ENCODE measurements at places on chromosomes 12 and 14.

DNA sequence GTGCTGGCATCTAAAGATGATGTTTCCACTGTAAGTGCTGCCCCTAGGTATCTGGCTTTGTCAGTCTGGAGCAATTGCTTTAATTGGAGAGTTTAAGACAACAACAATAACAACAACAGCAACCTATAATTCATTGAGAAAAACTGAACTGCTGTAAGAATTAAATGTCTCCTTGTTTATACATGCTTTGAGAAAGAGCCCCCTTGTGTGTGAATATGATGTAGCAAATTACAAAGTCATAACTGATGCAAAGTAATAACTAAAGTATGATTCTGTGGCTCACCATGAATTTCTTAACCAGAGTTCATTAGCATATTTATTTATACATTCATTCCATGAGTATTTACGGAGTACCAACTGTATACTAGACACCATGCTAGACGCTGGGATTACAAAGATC, 59.2 kb upstream of the PRIMA1 start:
- no peak for DNase-seq
- H3K4me3 ChIP-seq = no peak overlapping the region
- H3K27me3 ChIP-seq = no peaks in the 10 kb centered on the region
- H3K4me1 ChIP-seq = no peaks in the 10 kb centered on the region
- H3K27ac ChIP-seq = no peak overlapping the region

DNA sequence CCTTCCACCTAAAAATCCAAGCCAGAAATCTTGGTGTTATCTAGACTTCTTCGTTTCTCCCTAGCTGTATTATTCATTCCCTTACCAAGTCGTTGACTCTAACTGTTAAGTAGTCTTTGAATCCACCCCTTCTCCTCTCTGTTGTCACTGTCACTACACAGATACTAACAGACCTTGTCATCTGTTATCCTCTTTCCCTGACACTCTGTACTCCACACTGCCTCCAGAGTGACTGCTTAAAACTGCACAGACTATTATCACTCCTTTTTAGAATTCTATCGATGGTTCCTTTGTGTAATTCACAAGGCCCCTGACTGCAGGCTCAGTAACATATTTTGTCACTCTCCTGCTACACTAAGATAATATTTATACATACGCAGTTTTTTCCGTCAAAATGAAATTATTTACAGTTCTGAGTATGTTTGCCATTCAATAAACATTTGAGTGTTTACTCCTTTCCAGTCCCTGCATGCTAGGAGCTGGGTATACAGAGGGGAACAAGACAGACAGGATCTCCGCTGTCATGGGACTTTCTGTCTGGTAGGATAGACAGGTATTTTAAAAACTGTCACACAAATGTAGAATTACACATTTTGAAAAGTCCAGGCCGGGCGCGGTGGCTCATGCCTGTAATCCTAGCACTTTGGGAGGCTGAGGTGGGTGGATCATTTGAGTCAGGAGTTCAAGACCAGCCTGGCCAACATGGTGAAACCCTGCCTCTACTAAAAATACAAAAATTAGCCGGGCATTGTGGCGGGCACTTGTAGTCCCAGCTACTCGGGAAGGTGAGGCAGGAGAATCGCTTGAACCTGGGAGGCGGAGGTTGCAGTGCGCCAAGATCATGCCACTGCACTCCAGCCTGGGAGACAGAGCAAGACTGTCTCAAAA, 3.8 kb downstream of the MARS1 start:
- H3K36me3 ChIP-seq = peaks cover 30% of the 10 kb centered on the region
- H3K4me1 ChIP-seq = no peaks in the 10 kb centered on the region
- no peak overlapping the region for H3K4me3 ChIP-seq
- H3K27ac ChIP-seq = no peak overlapping the region
- H3K27me3 ChIP-seq = no peaks in the 10 kb centered on the region
- no peak for DNase-seq

DNA sequence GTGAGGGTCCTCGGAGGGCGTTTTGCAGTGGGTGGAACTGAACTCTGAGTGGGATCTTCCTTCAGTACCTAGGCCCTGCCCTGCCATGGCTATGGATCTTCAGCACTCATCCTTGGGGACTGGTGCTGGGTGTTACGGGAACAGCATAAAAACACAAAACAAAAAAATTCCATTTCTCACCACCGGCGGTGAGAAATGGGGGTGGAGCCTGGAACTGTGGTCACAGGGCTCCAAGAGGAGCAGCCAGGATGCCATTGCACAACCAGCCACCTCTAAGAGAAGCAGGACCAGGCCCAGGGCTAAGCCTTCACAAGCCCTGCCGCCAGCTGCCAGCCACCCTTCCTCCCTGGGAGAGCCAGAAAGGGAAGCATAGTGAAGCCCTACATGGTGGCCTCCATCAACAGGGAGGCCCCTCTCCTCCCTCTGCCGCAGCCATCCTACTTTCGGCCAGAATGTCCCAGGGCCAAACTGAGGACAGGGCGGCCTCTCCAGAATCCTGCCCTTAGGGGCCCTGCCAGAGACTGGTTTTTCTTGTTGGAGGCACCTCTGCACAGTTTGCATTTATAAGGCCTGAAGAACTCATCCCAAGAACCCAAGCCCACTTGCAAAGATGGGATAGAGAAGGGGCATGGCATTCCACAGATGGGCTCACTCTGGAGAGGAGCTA, 76.5 kb downstream of the VCPKMT start:
- H3K36me3 ChIP-seq = no peaks in the 10 kb centered on the region
- H3K4me1 ChIP-seq = no peaks in the 10 kb centered on the region
- no peak for DNase-seq
- H3K4me3 ChIP-seq = no peak overlapping the region

DNA sequence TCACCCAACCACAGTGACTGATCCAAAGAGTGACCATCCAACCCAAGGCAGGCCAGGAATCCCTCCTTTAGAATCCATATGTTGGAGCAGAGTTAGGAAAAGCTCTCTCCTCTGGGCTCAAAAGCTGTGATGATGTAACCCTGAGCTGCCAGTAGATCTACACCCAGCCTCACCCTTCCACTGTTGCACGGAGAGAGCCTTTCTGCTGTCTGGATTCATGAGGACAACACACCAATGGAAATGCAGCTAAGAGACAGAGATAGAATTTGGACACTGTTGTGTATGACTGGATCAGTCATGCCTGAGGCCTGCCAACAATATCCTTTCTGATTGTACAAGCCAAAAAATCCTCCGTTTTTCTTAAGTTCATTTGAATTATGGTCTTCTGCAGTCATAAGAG, 4.4 kb upstream of the OR6J1 start:
- no peak for DNase-seq
- no peak overlapping the region for H3K4me3 ChIP-seq
- H3K27me3 ChIP-seq = no peaks in the 10 kb centered on the region
- no peak overlapping the region for H3K27ac ChIP-seq

DNA sequence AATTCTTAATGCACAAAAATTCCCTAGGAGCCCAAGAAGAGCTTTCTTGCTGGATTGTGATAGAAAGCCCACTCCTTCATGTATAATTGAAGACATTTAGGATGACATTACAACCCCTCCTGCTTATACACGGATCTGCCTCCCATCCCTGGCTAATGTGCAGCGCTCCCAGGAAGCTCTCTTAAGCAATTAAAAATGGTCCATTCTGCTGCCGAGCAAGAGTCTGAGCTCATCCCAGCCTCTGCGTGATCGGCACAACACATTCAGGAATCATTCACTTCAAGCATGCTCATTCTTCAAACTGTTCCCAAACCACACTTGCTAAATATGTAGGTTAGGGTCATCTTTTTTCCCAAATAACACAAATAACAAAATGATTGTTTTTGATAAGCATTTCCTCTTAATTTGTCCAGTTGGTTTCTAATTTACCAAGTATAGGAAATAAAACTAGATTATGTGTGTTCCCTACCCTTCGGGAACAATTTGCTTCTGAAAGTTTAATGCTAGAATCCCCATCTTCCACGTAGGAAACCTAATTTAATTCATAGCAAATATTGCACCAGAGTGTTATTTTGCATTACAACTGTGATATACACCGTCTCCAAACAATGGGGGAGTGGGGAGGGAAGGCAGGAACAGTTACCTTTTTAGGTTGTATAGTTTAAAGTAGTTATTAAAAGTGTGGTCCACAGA, 17.3 kb upstream of the TMEM233 start:
- no peak overlapping the region for H3K4me3 ChIP-seq
- no peaks in the 10 kb centered on the region for H3K36me3 ChIP-seq
- H3K4me1 ChIP-seq = no peaks in the 10 kb centered on the region
- no peak overlapping the region for H3K27ac ChIP-seq
- DNase-seq = no peak

- H3K36me3 ChIP-seq = no peaks in the 10 kb centered on the region
- no peak for DNase-seq
- no peak overlapping the region for H3K27ac ChIP-seq
- H3K4me1 ChIP-seq = no peaks in the 10 kb centered on the region
- H3K4me3 ChIP-seq = no peak overlapping the region
- H3K27me3 ChIP-seq = no peaks in the 10 kb centered on the region
Observed at GRCh38 chr12:94832105-94832504, 171.4 kb downstream of the NDUFA12 start.

DNA sequence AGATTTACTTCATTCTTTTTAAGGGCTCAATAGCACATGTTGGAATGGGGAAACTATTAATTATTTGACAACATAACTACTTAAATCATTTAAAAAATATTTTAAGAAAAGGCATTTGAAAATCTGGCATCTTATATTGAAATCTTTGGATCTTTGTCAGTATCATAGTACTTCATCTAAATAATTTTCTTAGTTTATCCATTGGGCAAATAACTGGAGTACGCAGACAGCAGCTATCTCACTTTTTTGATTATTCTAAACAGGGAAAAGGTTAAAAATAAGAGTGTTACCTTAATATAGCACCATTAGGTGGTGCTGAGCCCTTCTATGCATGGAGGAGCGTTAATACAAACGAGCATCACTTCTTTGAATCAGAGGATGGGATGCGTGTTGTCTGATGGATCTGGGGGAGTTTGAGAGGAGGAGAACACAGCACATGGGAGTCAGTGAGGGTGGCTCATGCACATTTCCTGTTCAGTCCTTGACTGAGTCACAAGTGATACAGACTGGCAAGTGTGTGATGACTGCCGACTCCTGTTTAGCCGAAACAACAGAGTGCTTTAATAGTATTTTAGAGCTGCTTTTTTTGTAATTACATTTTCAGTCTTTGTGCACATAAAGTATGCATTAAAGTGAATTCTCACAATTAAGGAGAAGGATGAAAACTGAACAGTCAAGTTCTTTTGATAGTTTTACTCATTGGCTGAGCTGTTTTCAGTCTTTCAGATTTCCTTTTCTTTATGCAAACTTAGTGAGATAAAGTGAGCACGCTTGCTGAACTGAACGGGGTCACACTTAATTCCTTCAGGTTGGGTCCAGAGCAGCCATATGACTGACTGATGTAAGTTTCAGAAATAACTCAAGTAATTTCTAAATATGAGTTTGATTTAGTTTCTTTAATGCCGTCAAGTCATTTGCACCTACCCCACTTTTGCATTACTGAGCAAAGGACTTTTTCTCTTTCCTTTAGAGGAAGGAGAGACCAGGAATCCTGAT, 92.7 kb downstream of the DIP2B start:
- no peaks in the 10 kb centered on the region for H3K4me1 ChIP-seq
- H3K27ac ChIP-seq = no peak overlapping the region
- no peak overlapping the region for H3K4me3 ChIP-seq

DNA sequence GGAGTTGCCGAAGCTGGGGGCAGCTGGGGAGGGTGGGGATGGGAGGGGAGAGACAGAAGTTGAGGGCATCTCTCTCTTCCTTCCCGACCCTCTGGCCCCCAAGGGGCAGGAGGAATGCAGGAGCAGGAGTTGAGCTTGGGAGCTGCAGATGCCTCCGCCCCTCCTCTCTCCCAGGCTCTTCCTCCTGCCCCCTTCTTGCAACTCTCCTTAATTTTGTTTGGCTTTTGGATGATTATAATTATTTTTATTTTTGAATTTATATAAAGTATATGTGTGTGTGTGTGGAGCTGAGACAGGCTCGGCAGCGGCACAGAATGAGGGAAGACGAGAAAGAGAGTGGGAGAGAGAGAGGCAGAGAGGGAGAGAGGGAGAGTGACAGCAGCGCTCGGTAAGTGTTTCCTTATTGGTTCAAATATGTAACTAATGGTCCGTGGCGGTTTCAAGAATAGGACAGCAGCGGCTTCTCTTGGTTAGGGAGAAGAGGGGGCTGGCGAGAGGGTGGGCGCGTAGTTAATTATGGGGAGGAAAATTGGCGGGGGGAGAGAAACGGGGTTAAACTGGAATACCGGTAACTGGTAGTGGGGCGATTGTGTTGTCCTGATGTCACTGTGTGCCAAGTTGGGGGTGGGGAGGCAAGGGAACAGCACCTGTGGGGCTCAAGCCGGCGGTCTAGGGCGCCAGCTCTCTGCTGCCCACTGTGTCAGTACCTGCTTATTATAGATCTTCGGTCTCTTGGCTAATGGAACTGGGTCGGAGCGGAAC, 8.4 kb downstream of the HOXC8 start:
- no peaks in the 10 kb centered on the region for H3K36me3 ChIP-seq
- no peak for DNase-seq
- H3K27me3 ChIP-seq = peaks cover 91% of the 10 kb centered on the region
- H3K4me1 ChIP-seq = 0 out of 2 replicates have a peak, but pooled peaks cover 2% of the 10 kb centered on the region

DNA sequence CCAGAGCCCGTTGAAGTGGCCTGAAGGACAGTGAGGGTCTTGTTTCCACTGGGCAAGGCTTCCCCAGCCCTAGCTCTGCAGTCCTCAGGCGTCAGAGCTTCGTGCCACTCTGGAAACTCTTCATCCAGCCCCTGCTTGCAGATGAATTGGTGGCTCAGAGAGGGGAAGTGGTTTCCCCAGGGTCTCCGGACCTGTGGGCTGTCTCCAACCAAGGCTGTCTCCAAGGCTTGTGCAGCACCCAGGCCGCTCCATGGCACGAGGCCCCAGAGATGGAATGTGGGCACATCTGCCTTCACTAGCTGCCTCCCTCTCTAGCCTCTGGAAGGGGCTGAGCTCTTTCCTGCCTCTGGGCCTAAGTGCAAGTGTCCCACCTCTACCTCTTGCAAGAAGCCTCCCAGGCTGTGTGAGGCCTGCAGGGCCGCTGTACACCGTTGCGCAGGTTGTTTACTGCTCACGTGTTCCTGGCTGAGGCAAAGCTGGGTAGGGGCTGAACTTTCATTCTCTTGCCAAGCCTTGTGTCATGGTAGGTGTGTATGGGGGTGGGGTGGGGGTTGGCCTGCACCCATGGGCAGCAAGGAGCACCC, 11.1 kb downstream of the RIN3 start:
- no peaks in the 10 kb centered on the region for H3K27me3 ChIP-seq
- H3K4me3 ChIP-seq = no peak overlapping the region
- H3K4me1 ChIP-seq = no peaks in the 10 kb centered on the region

- peaks cover 14% of the 10 kb centered on the region for H3K27me3 ChIP-seq
- H3K36me3 ChIP-seq = no peaks in the 10 kb centered on the region
- DNase-seq = no peak
Observed at GRCh38 chr12:49961993-49962764, 507 bp downstream of the AQP5 start.
